ENCODE measurements at places on chromosomes 2 and 18.

DNA sequence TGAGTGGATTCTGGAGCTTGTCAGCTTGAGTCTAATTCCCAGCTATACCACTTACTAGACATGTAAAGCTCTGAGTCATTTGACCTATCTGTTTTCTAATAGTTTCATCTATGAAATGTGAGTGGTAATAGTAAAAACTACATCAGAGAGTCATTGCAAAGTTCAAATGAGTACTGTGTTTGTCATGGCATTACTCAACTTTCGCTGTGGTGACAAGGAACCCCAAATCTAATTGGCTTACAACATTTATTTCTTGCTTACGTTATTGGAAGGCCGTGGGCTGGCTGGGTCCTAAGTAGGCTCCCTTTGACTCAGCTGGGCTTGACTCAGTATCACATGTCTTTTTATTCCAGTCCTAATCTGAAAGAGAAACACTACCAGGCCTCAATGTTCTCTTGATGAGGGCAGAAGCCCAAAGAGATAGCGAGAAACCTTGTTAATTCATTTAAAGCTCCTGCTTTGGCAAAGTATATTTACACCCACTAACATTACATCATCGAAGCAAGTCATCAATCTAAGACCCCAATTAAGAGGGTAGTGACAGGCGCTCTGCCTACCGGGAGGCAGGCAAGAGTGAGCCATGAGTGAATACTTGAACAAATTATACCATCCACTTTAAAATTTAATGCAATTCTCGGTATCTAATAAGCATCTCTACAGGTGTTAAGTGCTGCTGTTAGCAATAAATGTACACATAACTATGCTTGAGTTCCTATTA, 431.8 kb upstream of the SPHKAP start:
- DNase-seq = no peak

GRCh38 chr2:1995987-1996386, 251.7 kb upstream of the PXDN start:
- peak; percentile 88 for DNase-seq

DNA sequence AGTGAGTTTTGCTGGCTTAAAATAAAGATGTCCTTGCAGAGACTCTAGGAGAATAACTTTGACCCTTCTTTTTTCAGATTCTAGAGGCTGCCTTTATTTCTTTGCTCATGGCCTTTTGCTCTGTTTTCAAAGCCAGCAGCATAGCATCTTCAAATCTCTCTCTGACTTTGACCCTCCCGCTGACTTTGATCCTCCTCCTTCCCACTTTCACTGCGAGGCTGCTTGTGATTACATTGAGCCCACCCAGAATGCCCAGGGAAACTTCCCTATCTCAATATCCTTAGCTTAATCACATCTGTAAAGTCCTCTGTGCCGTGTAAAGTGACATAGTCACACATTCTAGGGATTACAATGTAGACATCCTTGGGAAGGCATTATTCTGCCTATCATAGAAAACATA, 23.9 kb downstream of the TACR1 start:
- DNase-seq = no peak

DNA sequence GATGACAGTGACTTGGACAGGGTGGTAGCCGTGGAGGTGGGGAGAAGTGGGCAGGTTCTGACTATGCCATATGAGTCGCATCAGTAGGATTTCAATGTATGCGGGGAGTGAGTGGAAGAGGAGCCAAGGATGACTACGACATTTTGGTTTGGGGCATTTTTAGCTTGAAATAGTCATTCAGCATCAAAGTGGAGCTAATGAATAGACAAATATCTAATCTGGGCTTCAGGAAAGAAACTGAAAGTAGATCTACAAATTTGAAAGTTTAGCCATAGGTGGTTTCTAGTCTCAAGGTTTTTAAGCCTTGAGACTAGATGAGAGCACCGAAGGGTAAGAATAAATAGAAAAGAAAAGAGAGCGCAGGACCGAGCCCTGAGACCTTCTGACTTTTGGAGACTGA, 58.3 kb downstream of the FEZ2 start:
- no peak for DNase-seq

- DNase-seq = peak; percentile 15
Measured at GRCh38 chr2:72864500-72864899, 22.7 kb upstream of the SPR start.

DNA sequence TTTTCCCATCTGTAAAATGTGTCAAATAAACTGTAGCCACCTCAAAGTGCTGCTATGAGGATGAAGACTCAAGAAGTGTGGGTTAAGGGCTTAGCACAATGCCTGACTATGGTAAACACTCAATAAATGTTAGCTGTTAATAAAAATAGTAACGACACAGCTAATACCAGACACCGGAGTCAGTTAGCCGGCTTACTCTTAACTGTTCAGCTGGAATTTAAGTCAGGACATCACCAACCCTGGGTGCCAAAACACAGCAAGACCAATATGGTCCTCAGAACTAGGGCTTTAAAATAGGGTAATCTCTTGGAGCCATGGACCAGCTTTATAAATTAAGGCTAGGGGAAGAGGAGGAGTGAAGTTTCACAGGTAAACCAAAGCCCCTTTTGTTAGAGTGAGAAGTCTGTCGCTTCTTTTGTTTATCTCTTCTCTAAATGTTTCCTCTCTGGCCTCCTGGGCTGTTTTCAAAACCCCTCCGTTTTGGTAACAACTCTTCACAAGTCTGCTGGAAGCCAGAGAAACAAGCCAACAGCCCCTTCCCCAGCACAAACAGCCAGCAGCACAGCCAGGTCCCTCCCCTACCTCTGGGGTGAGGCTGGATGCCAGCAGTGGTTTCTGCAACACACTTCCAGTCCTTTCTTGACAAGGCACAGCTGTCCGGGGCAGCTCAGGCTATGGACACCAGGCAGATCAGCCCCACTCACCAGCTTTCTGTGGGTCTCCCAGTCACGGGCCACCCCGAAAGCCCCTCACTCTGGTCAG, 13.8 kb upstream of the FZD7 start:
- DNase-seq = no peak

GRCh38 chr2:26891-27290, 19.4 kb downstream of the FAM110C start:
- DNase-seq = no peak

GRCh38 chr2:71697106-71698004, 244.0 kb downstream of the DYSF start:
- DNase-seq = no peak

- no peak for DNase-seq
Measured at GRCh38 chr2:239392072-239392357, 8.8 kb downstream of the HDAC4 start.

GRCh38 chr18:49859725-49860124, 46.4 kb upstream of the ACAA2 start:
- no peak for DNase-seq

GRCh38 chr2:989781-990467, 39.3 kb downstream of the SNTG2 start:
- DNase-seq = no peak

GRCh38 chr2:45412754-45413379, 198.2 kb downstream of the SRBD1 start:
- no peak for DNase-seq

DNA sequence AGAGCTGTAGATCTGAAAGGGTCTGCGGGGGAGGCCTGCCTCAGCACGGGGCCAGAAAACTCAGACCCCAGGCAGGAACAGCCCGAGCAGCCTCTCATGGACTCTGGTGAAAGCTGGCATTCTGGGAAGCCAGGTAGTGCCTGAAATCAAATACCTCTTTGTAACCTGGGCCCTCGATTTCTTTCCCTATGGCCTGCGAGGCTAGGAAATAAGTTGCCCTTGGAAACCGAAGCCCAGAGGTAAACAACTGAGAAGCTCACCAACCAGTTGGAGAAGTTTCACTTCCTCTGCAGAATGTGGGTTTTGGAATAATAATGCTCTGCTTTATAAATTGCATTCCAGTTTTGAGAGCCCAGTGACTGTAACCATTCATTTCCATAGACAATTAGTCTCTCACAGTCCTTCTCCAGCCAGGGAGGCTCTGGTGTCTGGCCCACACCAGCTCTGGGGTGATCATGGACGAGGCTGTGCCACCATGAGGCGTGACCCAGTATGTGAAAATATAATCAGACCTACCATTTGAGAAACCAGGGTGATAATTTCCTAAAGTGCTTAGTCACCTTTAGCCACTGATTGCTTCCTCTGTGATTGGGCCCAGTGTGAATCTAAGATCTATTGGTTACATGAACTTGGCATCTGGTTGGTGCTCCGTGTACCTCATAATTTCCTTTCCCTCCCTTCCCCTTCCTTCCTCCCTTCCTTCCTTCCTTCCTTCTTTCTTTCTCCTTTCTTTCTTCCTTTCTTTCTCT, 133.1 kb upstream of the PELI1 start:
- DNase-seq = no peak

DNA sequence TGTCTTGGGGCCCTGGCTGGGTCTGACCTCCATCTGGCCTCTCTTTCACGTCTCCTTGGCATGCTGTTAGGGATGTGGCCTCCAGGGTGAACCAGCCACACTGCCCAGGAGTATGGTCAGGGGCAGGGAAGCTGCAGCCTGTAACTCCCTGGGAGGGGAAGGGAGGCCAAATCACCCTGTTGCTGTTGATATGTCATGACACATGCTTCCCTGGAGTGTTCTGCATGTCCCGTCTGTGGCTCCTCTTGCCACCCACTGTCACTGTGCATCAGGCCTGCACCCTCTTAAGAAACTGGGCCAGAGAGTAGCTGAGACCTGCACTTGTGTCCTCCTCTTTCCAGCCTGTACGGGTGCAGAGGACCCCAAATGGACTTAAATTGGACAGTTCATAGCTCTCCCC, 221.3 kb downstream of the FHOD3 start:
- no peak for DNase-seq

- no peak for DNase-seq
Measured at GRCh38 chr2:131584940-131585339, 57.3 kb downstream of the CCDC74A start.

DNA sequence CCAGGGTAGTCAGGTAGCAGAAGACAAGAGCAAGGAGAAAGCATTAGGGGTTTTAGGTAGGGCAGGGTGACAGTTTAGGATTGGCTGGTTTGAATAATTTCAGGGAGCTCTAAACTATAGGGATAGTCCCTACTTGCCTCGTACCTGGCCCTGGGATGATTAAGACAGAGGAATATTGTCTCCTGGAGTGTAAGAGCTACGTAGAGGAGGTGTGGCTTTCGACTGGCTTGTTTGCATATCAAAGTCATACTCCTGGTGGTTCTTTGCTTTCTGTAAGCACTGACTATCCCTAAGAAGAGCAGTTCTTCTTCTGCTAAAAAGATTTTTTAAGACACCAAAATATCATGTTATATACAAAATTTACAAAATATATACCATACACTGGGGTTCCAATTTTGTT, 1867.4 kb downstream of the SUCLG1 start:
- no peak for DNase-seq

- no peak for DNase-seq
Measured at GRCh38 chr2:42974721-42975717, 182.6 kb upstream of the HAAO start.

DNA sequence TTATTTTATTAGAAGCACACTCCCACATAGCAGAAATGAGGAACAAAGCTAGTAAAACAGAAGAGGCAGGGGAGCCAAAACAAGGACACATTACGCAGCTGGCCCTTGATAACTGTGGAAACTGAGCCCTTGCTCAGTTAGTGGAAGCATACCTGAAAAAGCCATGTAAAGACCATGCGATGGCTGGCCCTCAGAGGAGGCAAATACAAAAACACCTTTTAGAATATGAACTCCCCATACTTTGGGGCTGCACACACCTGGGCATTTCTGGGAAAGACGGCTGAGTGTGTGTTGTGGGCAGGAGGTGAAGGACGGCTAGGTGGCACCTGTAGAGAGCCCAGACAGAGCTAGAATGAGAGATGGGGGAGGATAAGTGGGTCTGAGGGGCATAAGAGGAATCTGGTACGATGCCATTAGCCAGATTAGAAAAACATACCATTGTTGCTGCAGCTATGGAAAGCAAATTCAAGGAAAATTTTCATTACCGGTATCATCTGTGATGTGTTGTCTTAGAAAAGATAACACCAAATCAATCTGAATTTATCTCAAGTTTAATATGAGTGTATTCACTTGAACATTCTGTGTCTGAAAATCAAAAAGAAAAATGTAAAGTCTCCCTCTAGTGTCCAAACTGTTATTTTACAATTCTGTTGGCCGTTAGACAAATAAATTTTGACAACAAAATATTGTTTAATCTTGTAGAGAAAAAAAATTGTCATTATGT, 45.2 kb upstream of the SULT1C3 start:
- DNase-seq = no peak

GRCh38 chr2:122080871-122081270, 325.4 kb downstream of the TSN start:
- no peak for DNase-seq

DNA sequence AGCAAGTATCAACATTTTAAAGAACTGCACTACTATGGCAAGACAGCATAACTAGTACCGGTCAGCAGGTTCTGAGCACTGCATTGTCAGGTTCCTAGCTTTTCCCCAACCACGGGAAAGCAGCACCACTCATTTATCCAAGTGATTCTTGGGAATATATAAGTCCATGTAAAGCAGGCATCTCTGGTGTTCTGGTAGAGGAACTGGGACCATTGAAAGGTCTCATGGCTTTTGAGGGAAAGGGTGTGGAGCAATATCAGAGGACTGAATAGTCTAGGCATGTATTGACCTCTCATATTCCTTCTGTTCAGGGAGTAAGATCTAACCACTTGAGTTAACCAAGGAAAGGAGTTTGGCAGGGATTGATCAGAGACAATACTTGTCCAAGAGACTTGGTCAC, 6.1 kb upstream of the ICA1L start:
- no peak for DNase-seq

GRCh38 chr2:154133823-154134222, 262.1 kb downstream of the GALNT13 start:
- DNase-seq = no peak

- DNase-seq = no peak
Measured at GRCh38 chr2:71783815-71784214, 330.5 kb downstream of the DYSF start.

DNA sequence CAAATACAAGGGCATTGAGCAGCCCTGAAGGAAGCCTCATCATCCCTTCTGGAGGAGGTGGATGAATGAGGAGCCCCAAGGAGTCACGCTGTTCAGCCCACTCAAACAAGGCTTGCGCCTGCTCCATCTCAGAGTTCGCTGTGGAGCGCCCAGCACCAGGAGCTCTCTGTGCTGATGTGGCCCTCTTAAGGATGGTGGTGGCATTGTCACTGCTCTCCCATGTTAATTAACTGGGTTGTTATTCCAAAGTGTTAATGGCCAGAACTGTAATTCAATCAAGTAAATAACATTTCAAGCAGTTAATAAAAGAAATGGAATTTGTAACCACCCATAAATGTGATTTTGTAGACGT, 726.0 kb upstream of the RAB6C start:
- DNase-seq = no peak

DNA sequence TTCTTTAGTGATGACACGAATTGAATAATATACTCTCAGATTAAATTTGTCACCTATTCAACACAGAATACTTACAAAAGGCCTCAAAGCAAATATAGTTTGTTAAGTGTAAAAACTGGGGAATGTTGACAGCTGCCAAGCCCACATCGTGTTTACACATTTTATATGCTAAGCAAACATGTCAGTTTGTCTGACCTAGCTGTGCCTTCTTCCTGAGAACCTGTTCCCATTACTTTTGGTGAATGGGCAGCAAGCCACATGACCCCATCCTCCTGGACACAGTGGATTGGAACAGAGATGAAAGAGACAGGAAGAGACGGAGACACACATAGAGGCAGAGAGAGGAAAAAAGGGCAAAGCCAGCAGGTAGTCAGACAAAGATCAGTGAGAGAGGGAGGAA, 22.9 kb upstream of the CUL3 start:
- DNase-seq = no peak
